ENCODE measurements at places on chromosomes 3 and 15.

DNA sequence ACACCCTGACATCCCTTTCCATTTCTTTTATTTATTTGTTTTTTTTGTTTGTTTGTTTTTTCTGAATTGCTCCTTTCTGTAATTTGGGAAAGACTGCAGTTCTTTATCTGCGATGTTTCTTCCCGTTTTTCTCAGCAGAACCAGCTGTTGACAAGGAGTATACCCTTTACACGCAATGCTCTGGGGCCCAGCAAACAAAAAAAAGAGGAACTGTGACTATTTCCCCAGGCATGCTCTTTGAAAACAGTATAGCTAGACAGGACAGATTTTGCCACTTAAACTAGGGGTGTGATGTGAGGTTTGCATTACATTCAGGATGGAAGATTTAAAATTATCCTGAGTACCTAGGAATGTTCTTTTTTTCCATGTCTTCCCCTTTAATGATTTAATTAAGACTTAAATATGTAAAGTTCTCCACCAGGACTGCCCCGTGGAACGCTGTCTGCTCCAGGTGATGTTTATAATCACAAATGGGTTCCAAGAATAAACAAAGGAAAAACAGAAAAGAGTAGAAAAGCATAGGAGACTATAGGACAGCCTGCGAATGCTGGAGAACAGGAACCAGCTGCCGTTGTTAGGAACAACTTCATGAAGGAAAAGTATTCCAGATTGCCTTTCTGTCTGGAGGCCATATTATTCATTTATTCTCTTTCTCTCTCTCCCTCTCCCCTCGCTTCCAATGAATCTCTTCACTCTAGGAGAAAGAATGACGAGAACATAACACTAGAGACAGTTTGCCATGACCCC, 43.3 kb downstream of the TGFBR2 start:
- DNase-seq, result no peak

GRCh38 chr3:189883113-189883753, 237.5 kb downstream of the P3H2 start:
- DNase-seq, result no peak

GRCh38 chr3:175212896-175213295, 353.8 kb downstream of the NAALADL2 start:
- no peak for DNase-seq

DNA sequence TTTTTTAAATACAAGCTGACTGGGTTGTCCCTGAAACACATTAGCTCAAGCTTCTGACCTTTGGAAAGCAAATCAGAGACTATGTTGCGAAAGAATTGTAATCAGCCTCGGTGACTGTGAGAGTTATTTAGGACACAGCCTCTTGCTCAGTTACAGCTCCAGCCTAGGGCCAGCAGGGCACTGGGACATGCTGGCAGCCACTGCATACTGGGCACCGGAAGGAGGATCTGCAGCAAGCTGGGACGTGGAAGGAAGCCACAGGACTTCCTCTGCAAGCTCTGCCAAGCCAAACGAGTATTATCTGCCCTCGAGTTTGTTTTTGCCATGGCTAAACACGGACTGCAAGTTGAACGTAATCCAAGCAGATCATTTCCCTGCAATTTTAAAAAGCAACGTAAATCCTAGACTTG, 24.4 kb upstream of the COPG1 start:
- no peak for DNase-seq

GRCh38 chr3:184383033-184383740, 3.3 kb downstream of the CHRD start:
- no peak for DNase-seq

DNA sequence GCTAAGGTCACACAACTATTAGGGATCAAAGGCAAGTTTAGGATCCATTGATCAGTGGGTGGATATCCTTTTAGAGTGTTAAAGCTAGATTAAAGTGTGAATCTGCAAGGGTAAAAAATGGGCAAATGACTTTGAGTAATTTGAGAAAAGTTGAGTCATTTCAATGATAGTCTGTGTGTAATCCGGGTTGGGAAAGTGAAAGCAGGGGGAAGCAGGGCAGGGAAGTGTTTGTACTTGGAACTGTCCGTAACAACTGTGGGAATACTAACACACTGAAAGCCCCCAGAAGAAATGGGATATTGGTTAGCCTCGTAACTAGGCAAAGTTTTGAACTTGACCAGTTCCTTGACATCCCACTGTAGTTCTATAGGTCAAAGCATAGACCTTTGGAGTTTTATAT, 187.2 kb upstream of the SLITRK3 start:
- DNase-seq, result no peak

- no peak for DNase-seq
Measured at GRCh38 chr3:120171134-120171873, 77.1 kb upstream of the GSK3B start.

- DNase-seq, result no peak
Measured at GRCh38 chr3:186425788-186426730, 64.0 kb upstream of the DGKG start.

DNA sequence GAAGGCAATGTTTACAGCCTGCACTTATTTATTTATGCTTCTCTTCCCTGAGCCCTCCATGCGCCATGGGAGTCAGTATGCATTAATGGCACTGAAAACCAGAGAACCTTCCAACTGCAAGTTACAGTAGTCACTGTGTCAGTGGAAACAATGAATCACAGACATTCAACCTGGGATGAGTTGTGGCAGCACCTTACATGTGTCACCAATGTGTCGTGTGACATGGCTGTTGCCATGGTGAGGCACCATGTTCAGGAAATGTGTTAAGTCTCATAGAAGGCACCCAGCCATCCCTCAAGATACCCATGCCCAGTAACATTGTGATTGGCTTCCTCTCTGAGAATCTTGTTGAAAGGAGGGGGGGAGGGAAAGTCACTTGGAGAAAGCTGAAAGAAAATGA, 105.0 kb downstream of the FOXP1 start:
- no peak for DNase-seq

GRCh38 chr3:24088782-24089181, 143.7 kb downstream of the NR1D2 start:
- peak; percentile 28 for DNase-seq

GRCh38 chr3:42590989-42591756, 513 bp downstream of the SS18L2 start:
- no peak for DNase-seq

GRCh38 chr15:90826886-90827435, 41.4 kb upstream of the FURIN start:
- DNase-seq, result no peak

DNA sequence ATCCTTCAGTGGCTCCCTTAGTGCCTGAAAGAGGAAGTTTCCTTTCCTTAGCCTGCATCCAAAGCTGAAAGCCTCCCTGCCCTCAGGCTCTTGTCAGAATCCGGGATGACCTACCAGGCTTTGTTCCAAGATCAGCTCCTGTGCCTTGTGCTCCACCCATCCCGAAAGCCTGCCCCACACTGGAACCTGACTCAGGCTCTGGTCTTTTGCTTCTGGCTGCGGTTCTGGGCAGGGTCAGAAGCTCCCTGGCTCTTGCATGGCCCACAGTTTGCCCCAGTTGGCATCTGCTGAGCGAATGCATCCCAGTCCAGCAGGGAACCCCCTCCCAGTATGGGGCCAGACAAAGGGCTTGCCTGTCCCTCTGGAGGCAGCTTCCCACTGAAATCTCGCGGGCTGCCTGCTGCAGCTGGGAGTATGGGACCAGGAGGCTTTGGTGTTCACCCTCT, 25.9 kb upstream of the KIF23 start:
- DNase-seq, result no peak

- no peak for DNase-seq
Measured at GRCh38 chr15:74788683-74789151, 6.8 kb downstream of the CSK start.

DNA sequence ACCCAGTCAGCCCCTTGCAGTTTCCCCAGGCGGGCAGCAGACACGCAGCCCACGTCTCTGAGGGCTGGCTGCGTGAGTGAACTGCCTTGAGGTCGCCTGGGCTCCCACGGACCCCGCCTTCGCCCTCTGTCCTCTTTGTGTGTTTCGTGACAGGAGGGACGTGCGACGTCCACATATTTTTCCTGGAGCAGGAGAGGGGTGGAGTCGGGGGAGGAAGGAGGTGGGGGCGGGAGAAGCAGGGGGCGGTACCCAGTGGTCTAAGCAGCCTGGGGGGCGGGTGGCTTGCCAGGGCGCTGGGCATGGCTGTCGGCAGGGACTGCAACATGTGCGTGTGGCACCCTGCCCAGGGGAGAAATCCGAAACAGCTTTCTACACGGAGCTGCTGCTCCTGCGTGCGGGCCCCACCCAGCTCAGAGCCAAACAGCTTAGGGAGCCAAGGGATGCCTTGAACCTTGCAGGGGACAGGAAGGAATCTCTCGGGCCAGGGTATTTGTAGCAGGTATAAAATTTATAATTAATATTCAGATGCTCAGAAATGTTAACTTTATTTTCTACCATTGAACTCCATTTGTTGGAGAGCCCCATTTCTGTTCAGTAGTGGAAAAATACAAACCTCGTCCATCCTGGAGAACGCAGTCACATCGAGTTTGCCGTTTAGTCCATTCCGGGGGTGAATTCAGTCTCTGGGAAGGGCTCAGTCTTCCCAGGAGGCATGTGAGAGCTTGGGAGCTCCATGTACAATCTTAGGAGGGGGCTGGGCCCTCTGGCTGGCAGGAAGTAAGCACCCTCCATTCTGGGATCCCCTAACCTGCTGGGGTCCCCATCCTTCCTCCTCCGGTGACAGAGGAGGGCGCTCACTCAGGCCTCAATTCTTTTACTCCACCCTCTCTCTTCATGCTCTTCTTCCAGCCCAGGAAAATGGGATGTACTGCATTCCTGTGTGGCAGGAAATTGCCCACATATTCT, 79.1 kb upstream of the MEF2A start:
- DNase-seq, result peak; percentile 10

GRCh38 chr3:110738531-110738930, 333.1 kb upstream of the NECTIN3 start:
- no peak for DNase-seq

- DNase-seq, result no peak
Measured at GRCh38 chr3:14716591-14716990, 41.6 kb downstream of the C3orf20 start.

DNA sequence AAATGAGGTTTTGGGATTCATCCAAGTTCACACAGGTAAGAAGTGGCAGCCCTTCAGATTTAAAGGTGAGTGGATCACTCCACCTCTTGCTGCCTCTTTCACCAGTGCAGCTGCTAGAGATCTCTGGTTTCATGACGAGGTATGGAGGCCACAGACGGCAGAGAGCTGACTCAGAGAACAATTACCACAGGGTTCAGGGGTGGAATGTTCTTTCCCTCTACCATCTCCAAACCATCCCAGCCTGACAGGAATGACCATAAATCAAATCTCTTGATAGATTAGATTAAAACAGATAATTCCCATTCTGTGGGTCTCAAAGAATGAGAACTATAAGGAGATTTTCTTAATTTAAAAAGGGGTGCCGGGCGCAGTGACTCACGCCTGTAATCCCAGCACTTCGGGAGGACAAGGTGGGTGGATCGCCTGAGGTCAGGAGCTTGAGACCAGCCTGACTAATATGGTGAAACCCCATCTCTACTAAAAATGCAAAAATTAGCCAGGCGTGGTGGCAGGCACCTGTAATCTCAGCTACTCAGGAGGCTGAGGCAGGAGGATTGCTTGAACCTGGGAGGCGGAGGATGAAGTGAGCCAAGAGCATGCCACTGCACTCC, 174.2 kb upstream of the ATP11B start:
- DNase-seq, result peak; percentile 59

DNA sequence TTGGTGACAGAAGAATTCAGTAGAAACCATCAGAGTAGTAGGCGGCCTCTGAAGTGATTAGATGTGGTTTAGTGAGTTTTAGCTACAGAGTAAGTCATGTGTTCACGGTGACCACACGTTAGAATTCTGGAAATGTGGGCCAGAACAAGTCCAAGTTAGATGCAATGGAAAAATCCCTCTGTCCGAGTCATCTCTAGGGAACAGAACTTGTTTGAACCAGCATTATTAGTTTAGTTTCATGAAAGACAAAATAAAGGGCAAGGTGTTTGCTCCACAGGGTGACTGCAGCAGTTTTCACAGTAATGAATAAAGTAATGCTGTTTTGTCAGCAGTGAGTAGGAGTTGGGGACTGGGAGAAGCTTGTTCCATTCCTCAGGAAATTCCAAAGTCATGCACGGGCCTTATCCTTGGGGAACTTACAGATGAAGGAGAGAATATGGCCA, 100.2 kb downstream of the CGNL1 start:
- DNase-seq, result no peak

- no peak for DNase-seq
Measured at GRCh38 chr3:131630097-131630496, 127.3 kb upstream of the MRPL3 start.

DNA sequence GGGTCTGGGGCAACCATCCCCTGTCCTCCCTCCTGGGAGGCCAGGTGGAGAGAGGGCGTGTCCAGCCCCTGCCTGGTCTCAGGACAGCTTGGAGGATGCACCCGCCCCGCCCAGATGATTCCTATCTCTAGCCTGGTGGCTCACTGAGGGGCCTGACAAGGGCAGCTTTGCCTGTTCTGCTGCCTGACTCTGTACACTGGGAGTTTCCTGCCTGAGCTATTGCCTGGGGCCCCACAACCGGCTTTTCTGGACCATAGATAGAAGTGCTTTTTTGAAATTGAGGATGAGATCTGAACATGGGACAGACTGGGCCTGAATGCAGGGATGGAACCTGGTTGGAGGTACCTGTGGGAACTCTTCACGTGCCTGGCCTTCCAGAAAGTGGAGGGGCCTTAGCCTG, 751 bp upstream of the PLA2G4E start:
- DNase-seq, result no peak

- no peak for DNase-seq
Measured at GRCh38 chr15:76809412-76810103, 95.6 kb downstream of the SCAPER start.

- no peak for DNase-seq
Measured at GRCh38 chr3:148951599-148952361, 39.6 kb upstream of the GYG1 start.

DNA sequence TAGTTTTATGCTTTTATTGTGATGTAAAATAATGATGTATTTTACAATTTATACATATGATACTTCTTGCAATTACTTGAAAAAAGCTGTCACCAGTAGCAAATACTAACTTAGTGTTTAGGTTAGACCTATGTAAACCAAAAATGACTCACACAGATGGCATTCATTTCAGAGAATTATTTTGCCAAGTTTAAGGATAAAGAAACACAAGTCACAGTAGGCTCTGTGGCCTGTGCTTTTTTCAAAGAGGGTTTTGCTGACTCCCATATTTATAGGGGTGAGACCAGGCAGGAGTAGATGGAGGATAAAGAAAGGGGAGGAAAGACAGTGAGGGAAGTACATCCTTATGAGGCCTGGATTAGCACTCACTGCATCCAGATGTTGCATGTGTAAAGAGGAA, 356.6 kb upstream of the NPAP1 start:
- no peak for DNase-seq

GRCh38 chr3:10983219-10983916, 9.2 kb upstream of the SLC6A1 start:
- DNase-seq, result peak; percentile 50

DNA sequence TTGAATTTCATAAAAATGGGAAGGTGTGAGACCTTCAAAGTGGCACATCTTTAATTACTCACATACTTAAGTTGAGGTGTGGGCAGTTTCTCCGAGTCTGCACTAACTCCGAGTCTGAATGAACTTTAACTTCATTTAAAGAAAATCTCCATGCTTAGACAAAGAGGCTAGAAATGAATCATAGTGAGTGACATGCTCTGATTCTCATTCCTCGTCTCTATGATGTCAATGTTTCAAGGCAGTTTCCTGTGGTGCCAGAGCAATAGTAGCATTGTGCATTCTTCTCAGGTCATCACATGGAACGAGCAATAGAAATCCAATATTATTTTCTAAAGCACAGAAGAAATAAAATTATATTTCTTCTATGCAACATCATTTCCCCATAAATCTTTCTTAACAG, 224.8 kb downstream of the KCNMB2 start:
- DNase-seq, result no peak

GRCh38 chr3:37625690-37626360, 235.9 kb upstream of the CTDSPL start:
- no peak for DNase-seq

- DNase-seq, result no peak
Measured at GRCh38 chr15:60695713-60696522, 217.0 kb upstream of the ICE2 start.
